CD14-positive monocyte (primary cell): ENCODE measurements at places on chromosomes 13 and 19. TPM values are rescaled to one million over a fixed set of nuclear protein-coding genes. Genes with fewer than 3 reads are reported as not detected.

- DNase-seq, result no peak
Measured at GRCh38 chr13:91017669-91018053, 329.8 kb upstream of the MIR17HG start.

ZNF536 gene
- not detected for polyA plus RNA-seq

DNA sequence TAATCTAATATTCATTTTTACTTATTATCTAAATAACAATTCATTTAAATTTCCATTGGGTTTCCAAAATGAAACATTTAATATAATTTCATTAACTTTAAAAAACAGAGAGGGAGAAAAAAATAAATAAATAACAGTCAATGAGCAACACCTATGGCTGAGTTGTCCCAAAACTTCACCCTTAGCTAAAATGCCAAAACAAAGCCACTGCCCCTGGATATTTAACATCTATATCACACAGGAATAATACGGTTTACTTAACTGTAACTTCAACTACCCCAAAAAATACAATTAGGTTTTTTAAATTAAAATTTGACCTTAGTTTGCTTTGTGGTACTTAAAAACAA lies 541 bp downstream of the ELF1 start:
- DNase-seq, result no peak

- no peak for DNase-seq
Measured at GRCh38 chr19:15464394-15465385, at the start of gene RASAL3. Gene RASAL3, minus strand, starts transcription at chr19:15464544. Its CDS starts 186 bp downstream, at chr19:15464358.

- DNase-seq, result no peak
Measured at GRCh38 chr19:19334063-19334988, 13.7 kb downstream of the MAU2 start.
